Fibroblast of skin of scalp (primary cell): ENCODE measurements at places on chromosomes 4 and X.
A peak's percentile ranks its signal among the peaks of the same experiment; 100 is the strongest.

DNA sequence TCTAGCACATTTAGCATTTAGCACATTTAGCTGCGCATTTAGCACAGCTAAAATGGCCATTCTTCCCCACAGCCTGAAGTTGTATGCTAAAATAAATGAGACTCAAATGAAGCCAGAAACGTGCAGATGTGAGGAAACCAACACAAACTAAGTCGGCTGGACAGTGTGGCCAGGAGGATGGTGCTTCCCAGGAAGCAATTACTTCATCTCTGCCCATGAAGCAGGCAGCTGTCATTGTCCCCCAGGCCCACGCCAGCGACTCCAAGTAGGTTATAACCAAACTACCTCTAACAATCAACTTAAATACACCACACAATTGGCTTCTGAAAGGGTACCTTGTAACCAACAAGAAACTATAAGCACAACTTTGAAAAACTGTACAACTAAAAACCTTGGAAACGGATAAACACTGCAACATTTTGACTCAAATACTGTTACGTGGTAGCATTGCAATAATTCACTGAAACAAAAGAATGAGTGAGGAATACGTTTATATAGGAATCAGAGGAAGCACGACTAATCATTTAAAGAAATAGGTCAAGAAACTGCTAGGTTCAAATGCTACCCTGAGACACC, 39.2 kb downstream of the AFAP1 start:
- DNase-seq, result no peak

GRCh38 chr4:81688085-81688484, 216.4 kb upstream of the RASGEF1B start:
- DNase-seq, result no peak

- DNase-seq, result peak; percentile 70
Observed at GRCh38 chr4:85084371-85085094, 118.0 kb upstream of the WDFY3 start.

GRCh38 chr4:80948141-80948540, 82.4 kb upstream of the BMP3 start:
- peak; percentile 69 for DNase-seq

GRCh38 chrX:1537031-1537715, at the start of gene P2RY8:
TSS of gene P2RY8 (minus strand) at chrX:1537185. CDS start at chrX:1466558, 70,627 bp downstream.
- peak; percentile 37 for DNase-seq

GRCh38 chr4:83125738-83126141, 11.2 kb upstream of the PLAC8 start:
- no peak for DNase-seq

DNA sequence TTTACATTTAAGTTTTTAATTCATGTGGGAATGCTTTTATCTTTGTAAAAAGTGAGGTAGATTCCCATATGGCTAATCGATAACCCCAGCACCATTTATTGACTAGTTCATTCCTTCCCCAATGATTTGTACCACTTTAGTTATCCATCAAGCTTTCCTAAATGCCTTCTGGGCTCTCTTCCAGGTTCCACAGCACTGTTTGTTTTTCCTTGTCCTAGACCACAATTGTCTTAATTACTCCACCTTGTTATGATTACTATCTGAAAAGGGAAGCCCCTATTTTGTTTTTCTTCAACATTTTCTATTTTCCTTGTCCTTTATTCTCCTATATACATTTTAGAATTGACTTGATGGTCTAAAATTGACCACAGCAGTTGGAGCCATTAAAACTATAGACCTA, 48.5 kb upstream of the GPRIN3 start:
- DNase-seq, result no peak

DNA sequence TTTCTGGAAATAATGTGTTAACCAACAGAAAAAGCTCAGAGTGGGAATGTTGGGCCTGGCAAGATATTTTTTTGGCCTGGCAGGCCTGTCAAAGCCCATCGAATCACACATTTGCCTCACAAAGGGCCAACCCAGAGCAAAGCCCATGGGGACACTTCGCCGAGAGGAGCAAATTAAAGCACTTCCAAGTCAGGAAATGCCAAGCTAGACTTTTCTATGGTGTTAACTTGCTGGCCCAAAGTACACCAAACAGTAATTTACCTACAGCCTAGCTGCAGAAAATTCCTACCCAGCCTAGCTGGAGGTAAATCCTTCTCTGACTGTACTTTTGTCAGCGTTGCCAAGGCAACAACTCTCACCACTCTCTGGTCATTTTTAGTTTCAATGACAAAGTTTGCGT, 288.6 kb upstream of the LDB2 start:
- DNase-seq, result no peak

GRCh38 chr4:2768124-2768523, 12.0 kb upstream of the TNIP2 start:
- DNase-seq, result no peak

DNA sequence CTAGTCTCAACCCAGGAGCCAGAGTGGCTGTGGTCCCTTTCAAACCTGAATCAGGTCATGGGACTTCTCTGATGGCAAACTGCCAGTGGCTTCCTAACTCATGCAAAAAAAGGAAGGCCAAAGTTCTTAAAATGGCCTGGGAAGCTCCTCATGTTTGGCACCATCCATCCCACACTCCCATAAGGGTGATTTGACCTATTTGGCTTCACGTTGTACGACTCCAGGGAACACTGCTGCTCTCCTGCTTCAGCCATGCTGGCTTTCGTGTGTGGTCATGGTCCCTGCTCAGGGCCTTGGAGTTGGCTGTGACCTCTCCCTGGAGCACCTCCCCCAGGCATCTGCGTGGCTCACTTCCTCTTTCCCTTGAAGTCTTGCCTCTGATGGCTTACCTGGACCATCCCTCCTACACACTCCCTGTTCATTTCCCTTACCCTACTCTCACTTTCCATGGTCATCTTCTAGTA, 12.8 kb upstream of the TMSB4X start:
- no peak for DNase-seq

DNA sequence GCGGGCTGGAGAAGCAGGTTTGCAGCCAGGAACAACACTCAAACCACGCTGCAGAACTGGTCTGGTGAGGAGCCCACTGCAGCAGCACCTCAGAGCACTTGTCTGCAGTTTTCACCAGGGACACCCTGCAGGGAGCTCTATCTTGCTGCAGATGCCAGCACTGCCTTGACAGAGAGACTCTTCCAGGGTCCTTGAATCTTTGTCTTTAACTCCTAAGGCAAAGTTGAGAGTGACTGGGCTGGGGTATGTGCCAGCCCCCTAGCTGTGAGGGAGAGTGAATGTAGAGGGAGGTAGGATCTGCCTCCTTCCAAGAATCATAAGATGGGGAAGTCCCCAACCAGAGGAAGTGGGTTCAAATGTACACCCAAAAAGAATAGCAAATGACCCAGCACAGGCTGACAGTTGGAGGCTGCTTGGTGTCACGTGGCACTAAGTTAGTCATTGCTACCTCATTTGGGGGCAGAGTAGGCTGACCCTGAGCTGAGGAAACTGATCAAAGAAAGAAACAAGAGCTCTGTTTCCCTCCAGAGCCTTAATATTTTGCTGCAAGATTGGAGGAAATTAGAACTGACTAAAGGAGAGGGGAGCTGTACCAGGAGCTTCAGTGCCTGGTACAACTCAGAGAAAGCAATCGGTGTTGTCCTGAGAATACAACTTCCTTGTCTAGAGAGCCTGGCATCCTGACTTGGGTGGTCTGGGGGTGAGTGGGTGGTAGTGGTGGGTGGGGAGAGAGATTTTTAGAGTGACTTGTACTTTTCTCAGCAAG, 28.2 kb upstream of the HUWE1 start:
- DNase-seq, result peak; percentile 7

- DNase-seq, result no peak
Observed at GRCh38 chr4:107866726-107867125, 42.0 kb downstream of the SGMS2 start.

DNA sequence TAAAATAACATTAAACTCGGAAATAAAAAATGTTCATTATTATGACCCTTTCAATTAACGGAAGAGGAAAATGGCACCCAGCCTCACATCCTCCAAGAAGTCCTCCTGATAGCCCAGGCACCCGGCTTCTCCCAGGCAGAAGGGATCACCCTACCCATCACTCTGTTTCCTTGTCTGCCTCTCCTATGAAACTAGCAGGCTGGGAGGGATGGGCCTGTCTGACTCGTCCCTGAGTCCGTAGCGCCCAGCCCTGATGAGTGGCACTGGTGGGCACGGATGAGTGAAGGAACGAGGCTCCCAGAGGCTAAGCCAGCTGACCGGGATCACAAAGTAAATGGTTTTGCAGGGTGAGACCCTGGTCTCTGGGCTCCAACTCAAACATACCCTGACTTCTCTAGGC, 28.6 kb upstream of the KIAA0232 start:
- DNase-seq, result no peak

DNA sequence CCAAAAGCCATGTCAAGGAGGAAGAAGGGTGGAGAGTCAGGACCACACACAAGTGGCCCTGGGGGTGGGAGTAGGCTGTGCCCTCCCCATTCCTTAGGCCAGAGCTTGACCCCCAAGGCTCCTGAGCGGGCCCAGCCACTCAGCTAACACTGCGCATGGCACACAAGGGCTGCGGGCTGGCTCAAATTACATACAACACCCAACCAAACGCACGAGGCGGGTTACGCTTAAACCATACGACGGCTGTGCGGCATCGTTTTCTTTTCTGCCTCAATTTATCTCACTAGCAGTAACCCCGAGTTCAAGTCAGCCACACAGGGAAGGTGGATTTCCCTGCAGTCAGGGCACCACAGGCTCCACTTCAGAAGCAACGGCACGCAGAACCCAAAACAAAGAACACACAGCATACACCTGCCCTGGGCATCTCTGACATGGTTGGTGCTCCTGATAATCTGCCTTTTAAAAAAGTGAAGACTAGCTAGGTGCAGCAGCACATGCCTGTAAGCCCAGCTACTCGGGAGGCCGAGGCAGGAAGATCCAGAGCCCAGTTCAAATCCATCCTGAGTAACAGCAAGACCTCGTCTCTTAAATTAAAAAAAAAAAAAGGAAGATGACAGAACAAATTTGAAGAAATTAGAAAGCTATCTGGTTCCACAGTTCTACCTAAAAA, 2.9 kb downstream of the GAK start:
- no peak for DNase-seq

DNA sequence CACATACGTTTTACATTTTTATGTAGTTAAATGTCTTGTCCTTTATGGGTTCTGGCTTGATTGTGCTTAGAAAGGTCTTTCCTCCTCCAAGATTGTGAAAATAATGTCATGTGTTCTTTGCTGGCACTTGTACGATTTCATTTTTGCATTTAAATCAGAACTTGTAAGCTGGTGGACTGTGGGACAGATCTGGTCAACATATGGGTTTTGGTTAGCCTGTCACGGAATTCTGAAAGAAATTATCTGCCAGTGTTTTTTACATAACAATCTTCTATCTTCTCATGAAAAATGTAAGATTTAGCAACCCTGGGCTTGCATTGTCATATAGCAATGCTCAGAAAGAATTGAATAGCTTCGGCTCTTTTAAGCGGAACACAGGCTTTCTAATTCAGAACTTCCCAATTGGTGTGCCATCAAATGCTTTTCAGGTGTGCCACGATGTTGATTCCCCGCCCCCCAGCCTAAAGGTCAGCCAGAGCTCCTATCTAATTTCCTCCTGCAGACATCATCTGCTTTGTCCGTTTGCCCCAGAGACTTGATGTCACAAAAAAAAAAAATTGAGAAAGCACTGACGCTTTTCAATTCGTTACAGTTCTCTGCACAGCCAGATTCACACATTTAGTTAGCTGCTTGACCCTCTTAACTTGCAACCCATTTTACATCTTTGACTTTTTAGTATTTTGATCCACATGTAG, 16.2 kb downstream of the AFF1 start:
- no peak for DNase-seq

DNA sequence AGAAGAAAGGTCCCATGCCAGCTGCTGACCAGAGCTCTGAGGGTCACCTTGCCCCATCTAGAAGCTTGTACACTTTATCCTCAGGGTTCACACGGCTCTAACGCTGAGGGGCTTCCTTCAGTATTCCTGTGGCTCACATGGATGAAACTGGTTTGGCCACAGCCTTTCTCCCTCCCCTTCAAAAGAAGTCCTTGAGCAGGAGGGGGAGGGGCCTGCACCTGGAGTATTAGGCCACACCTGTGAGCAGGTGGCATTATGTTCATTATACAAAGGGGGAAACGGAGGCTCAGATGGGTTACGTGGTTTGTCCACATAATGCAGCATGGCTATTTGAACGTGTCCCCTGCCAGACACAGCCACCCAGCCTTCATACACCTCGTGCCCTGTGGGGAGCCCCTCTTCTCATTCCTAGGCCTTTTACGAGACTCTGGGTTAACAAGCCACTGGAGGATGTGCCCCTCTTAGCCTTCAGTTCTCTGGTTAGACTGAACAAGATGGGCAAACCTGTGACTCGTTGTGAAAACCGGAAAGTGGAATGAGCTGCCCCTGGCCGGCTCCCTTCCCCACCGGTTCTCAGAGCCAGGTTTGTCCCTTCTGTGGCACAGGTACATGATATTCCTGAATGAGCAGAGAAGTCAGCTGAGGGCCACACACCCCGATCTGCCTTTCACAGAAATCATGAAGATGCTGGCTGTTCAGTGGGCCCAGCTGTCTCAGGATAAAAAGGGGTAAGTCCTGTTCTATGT, 27.2 kb upstream of the JAKMIP1 start:
- no peak for DNase-seq

- DNase-seq, result peak; percentile 74
Observed at GRCh38 chrX:14591976-14592375, 62.6 kb downstream of the GLRA2 start.

- peak; percentile 6 for DNase-seq
Observed at GRCh38 chr4:4217113-4217512, 9.6 kb downstream of the OTOP1 start.

DNA sequence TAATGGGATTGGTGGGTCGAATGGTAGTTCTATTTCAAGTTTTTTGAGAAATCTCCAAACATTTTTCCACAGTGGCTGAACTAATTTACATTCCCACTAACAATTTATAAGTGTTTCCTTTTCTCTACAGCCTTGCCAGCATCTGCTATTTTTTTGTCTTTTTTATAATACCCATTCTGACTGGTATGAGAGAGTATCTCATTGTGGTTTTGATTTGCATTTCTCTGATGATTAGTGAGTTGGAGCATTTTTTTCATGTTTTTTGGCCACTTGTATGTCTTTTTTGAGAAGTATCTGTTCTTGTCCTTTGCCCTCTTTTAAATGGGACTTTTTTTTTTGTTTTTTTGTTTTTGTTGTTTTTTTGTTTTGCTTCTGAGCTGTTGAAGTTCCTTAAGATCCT, 200.0 kb upstream of the GK2 start:
- no peak for DNase-seq

DNA sequence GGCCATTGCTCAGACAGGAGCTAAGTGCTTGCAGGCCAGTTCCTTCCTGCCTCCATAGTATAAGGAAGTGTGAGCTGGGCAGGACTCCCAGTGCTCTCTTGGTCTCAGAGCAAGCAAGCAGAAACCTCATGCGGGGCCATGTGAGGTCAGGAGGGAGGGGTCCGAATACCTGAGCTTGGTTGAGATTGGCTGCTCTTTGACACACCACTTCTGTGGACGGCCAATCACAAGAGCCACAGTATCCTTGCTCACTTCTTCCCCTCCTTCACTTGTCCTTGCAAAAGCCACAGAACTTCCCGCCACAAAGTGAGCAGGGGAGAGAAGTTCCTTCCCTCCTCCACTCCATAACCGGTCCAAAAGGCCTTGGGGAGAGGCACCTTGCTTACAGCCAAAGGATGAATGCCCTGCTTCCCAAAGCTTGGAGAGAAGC, 56.7 kb downstream of the PRPS1 start:
- DNase-seq, result no peak

GRCh38 chrX:21946925-21947641, 6.6 kb downstream of the SMS start:
- DNase-seq, result peak; percentile 64

- no peak for DNase-seq
Observed at GRCh38 chr4:185587030-185587426, 51.7 kb upstream of the PDLIM3 start.
